Testis (tissue), 5 donors: ENCODE measurements at places on chromosomes 11 and 22. TPM values are rescaled to one million over a fixed set of nuclear protein-coding genes. Genes with fewer than 3 reads are reported as not detected.
A peak's percentile ranks its signal among the peaks of the same experiment; 100 is the strongest.

- DNase-seq, result no peak
Measured at GRCh38 chr22:38638216-38638615, 18.0 kb downstream of the FAM227A start.

DNA sequence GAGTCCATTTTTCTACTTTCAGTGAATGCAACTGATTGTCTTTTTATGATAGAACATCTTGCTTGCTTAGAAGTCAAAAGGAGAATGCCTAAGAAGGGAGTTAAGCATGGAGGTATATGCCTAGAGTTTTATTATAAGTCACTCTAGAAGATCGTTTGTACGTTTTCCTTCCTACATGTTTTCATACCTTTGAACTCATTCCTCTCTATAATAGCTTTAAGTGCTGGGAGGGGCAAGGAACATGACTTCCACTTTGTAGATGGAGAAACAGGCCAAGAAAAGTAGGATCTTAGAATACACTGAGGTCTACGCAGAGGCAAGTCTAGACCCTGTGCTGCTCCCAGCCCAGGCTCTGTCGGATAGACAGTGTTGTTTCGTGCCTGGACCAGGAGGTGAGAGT is 114.3 kb downstream of the ZBTB16 start:
- DNase-seq, result no peak

DNA sequence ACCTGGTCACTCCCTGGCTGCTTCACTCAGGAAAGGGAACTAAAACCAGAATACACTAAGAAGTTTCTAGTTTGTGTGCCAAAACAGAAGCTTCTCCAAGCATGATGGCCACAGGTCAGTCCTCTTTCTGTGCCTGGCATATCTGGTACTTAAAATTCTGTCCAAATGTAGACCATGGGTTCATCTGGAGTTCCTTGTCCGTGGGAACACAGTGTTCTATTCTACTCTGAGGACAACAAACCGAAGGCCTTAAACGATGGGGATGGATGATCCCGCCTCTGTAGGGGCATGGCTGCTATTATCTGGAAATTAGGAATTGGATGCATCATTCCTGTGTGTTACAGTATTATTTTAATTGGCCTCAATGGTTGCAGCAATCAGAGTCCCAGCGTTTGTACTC is 6.1 kb upstream of the DLAT start:
- no peak for DNase-seq

- no peak for DNase-seq
Measured at GRCh38 chr11:17692931-17693330, 26.4 kb upstream of the MYOD1 start.

DNA sequence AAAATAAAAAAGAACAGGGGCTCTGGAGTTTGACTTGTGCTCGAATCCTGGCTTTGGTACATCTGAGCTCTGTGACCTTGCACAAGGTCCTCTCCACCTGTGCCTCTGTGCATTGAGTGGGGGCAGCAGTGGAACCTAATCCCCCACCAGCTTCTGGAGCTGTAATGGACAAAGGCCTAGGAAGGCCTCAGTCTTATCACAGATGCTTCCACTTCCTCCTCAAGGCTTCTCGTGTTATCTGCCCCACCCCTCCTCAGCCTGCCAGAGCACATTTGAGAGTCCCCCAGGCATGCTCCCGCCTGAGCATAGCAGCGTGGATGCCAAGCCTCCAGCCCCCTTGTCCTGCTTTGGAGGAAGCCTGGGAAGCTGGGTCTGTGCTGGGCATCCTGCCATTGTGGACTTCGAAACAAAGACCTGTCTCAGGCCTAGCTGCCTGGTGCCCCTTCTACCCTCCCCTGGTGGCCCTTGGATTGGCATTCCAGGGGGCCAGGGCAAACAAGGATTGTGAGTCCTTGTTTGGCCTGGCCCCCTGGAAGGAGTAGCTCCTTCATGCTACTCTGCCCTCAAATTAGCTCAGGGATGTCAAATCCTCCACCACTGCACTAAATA is 15.0 kb downstream of the SLC35E4 start:
- no peak for DNase-seq

GRCh38 chr11:134237557-134237922 is 13.1 kb downstream of the VPS26B start:
- DNase-seq, result no peak

DNA sequence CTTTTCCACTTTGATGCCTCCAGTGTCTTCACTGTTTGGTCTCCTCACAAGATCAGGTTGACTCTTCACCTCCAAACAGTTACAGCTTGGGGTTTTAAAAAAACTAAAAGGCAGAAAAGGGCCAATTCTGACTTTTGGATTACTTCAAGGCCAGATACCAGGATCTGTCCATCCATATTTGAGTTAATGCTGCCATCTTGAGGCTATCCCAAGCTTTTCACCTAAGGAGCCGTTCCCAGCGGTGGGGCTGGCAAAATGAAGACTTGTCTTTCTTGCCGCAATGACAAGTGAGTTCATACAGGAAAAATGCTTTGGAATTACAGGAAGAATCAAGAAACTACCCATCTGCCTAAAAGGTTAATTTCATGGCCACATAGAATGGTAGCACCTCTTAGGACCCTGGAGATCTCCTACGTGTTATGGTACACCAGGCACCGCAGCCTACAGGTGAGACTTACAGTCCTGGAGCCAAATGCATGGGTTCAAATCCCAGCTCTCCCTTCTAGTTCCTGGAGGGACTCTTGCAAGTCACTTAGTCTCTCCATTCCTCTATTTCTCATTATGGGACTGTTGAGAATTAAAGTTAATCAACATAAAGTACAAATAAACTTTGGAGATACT is 6.0 kb upstream of the OR5B21 start:
- peak; percentile 47 for DNase-seq

DNA sequence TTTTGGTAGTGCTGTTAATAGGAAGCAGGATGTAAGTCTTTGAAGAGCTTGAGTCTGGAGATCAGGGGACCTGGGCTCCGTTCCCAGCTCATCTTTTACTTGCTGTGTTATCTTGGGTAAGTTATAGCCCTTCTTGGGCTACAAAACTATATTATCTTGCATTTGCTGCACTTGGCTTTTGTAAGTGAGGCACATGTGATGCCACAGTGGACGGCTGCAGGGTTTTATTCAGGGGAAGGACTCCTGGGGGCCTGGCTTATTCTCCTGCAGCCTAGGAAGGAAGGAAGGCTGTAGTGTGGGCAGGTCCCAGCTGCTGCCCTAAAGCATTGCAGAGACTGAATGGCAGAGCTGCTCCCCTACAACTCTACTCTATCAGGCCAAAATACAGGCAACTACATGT is 6.4 kb downstream of the CD82 start:
- DNase-seq, result no peak

DNA sequence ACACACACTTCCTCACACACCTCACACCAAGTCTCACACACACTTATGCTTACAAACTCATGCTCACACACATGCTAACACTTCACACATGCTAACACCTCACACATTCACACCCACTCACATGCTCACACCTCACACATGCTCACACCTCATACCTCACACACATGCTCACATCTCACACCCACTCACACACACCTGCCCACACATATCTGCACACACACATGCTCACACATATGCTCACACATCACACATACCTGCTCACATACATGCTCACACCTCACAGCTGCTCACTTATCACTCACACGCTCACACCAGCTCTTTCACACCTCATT is 4.5 kb upstream of the MYBPC3 start:
- no peak for DNase-seq

- DNase-seq, result no peak
Measured at GRCh38 chr11:102994105-102994504, 38.6 kb upstream of the MMP13 start.

- no peak for DNase-seq
Measured at GRCh38 chr11:7494086-7494745, 8.9 kb downstream of the OLFML1 start.

GRCh38 chr11:119593346-119593745 is 135.7 kb downstream of the NECTIN1 start:
- no peak for DNase-seq

OR2D2 gene
- polyA plus RNA-seq, result not detected

PANX2 gene
- 2.0 TPM for polyA plus RNA-seq
